ENCODE measurements at places on chromosomes 2 and 18.

- DNase-seq: no peak
These were observed 120.4 kb downstream of the KLHL29 start for GRCh38 chr2:23505218-23505983.

DNA sequence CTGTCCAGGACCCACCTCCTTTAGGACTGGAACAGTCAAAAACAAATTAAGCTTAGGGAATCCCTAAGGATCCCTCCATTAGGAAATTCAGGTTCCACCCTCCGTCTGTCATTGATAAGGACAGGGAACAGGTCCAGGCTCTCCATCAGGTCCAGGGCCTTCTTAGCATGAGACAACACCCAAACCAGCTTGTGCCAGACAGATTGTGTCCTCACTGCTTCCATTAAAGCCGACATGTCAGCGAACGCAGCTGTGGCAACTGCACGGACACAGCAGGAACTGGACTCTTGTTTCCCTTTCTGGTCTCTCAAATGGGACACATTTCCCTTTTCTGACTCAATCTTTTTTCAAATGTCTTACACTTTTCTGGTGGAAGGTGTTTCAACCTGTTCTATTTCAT, 81.4 kb downstream of the BCL11A start:
- DNase-seq: no peak

DNA sequence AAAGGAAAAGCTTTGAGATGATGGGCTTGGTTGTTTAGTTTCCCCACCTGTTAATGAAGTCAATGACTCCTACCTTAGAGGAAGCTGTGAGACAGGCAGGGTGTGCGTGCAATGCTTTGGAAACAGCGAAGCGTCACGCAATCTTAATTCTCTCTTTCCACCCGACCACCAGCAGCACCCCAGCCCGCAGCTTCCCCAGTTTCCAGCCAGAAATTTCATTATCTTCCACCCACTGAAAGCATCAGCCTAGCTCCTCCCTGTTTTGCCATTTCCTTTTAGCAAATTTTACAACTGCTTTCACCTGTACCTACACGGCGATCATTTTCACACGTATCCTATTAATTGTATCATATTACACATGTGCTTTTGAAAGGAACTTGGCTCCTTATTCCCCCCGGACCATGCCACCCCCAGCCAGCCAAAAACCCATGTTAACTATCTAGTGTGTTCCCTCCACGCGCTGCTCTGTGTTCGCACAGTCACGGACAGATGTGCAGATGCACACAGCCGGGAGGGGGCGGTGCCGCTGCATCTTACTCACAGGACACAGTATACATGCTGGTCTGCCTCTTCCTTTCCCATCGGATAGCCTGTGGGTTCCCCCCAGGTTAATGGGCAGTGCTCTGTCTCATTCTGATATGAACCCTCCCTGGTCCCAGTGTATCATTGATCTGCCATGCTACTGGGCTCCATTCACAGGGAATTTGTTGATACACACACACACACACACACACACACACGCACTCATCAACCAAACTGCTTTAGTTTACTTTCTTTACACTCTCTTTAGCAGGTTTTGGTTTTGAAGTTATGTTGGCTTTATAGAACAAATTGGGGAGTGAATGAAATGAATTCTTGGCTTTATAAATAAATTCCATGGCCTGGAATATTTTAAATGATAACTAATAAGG, 22.4 kb downstream of the CYP27C1 start:
- DNase-seq: no peak

GRCh38 chr2:96533292-96534073, 3.1 kb upstream of the ARID5A start:
- DNase-seq: no peak

- DNase-seq: no peak
These were observed 28.5 kb downstream of the MBP start for GRCh38 chr18:77103991-77104531.

DNA sequence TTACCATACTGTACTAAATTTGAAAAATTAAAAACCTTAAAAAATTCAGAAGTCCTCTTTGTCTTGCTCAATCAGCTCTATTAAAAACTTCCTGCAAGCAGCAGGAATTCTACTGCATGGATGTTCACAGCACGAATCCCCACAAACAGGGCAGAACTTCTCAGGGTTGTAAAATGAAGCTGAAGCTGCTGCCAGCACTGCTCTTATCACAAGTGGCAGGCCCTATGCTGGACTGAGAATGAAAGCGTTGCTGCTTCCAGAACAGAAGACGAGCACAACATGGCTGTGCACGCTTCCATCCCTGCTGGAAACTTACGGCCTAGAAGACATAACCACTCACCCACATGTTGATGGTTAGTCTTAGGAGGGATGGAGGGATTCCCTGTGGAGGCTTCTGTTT, 134.0 kb downstream of the RAB3GAP1 start:
- DNase-seq: no peak

- DNase-seq: no peak
These were observed 112.8 kb downstream of the ADCYAP1 start for GRCh38 chr18:1017227-1018058.

DNA sequence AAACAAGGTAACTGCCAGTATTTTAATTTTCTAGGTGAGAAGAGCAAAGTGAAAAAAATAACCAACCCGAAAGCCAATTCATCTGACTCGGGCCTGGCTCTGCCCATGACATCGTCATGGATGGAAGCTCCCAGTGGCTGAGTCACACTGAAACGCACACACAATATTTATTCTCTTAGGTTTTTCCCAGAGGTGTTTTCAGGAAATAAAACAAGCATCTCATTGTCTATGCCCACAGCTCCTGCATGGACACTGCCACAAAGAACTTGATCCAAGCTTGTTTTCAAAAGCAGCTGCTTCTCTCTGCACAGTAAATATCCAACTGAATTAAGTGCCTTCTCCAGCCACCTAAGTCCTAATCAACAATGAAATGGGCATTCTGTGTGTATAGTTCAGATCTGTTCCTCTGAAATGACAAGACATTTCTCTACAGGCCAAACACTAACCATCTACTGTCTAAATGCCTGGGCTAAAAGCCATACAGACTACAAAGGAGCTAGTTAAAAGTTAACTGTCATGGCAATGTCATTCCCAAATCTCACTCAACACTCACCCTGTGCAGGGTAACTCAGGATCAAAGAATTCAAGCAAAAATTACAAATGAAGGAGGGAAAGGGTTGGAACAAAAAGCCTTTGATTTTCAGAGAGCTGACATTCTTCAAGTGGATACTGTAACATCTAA, 62.9 kb downstream of the RPL31 start:
- no peak for DNase-seq

GRCh38 chr2:139631966-139632365, 851.8 kb upstream of the NXPH2 start:
- no peak for DNase-seq

GRCh38 chr2:224038049-224038829, 847 bp downstream of the SERPINE2 start:
- peak; percentile 11 for DNase-seq

- DNase-seq: no peak
These were observed 28.8 kb downstream of the HDAC4 start for GRCh38 chr2:239371726-239372686.

DNA sequence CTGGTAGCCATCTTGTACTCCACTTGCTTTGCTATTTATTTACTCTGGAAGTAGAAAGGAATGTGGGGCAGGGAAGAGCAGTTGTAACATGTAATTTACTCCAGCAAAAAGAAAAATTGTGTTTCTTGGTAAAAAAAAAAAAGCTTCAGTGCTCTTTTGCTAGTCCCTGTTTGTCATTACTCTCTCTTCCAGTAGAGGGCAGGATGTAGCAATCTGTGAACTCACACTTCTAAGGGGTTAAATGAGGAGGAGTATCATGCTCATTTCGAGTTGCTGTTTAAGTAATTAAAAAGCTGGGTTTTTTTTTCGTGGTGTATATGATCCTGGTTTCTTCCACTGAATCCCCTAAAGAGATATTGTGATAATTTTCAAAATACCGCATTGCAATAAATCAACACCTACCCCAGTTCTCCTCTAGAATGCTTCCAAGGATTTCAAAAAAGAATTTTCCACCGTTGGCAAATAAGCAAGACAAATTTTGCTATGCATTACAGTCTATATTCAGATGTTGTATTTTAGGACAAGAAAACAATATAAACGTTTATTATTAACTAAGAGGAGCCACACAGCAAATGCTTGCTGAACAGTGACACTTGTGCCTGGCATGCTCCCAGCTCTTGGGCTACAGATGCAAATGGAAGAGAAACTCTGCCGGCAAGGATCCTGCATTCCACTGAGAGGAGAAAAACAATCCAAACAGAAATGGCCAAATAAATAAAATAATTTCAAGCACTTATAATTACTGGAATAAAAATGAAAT, 261.6 kb downstream of the ASXL3 start:
- no peak for DNase-seq

DNA sequence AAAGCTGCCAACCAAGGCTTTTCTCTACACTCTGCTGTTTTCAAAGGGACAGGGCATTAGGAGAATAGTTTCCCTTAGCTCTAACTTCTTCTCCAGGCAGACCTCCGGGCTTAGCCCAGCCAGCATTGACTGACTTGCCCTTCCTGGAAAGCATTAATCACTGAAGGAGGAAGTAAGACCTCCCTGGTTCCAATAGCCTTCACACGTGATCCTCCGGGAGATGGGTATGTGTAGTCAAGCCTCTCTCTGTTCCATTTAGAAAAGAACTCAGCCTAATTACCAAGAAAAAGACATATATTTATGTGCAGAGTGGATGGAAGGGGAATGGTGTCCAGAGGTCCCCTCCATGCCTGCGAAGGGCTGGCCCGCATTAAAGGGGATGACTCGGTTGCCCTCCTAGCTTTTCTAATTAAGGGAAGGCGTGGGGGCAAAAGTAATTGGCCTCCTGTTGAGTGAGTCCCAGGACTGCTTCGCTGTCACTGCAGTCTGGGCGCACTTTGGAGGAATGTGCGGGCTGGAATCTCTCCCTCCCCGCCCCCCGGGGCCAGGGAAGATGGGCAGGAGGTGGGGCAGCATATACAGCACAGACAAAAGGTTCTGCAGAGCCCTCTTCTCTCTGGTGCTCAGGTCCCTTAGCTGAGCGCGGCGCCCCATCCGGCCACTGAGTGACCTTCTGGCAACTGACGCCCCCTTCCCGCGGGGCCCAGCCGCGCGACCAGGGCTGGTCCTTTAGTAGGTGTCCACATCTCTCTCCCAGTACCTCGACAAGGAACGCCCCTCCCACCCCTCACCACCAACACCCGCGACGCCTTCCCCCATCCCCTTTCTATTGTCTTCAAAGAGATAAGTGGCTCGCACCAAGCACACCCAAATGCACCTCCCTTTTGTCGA, 686.0 kb downstream of the NRXN1 start:
- no peak for DNase-seq

DNA sequence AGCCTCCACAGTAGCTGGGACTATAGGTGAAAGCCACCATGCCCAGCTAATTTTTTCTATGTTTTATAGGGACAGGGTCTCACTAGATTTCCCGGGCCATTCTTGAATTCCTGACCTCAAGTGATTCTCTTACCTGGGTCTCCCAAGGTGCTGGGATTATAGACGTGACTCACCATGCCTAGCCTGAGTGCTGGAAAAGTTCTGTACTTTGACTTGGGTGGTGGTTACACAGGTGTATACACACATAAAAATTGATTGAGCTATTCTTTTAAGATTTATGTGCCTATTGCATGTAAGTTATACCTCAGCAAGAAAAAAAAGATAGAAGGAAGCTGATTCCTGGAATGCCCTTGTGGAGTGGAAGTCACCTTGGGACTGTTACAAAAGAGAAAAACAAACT, 34.8 kb upstream of the KCNF1 start:
- no peak for DNase-seq

DNA sequence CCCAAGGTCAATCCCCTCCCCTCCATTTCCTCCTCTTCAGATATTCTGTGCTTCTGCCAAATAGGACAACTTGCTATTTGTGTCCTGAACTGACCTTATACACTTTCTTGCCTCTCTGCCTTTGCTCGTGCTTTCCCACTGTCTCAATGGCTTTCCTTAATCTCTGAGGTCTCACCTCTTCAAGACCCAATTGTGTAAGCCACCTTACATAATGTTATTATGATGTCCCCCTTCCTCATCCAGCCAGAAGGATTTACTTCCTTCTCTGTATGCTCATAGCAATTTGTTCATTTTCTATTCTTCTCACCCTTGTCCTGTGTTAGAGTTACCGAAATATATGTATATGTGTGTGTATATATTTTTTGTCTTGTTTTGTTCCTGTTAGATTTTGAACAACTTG, 26.9 kb upstream of the DARS1 start:
- no peak for DNase-seq

DNA sequence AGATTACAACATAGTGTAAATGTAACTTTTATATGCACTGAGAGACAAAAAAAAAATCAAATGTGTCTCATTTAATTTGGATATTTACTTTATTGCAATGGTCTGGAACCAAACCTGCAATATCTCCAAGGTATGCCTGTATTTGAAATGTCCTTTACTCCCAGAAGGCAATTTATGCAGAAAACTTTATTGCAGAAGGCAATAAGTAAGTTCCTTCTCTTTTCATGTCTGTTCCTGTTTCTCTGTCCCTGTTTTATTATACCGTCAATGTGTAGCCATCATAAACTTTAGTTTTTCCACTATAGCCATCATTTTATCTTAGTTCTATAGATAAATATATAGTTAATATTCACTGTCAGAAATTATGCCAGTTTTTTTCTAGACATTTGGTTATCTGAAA, 513.1 kb upstream of the FAM98A start:
- DNase-seq: no peak

- DNase-seq: no peak
These were observed 198.4 kb downstream of the BABAM2 start for GRCh38 chr2:28088970-28089369.

DNA sequence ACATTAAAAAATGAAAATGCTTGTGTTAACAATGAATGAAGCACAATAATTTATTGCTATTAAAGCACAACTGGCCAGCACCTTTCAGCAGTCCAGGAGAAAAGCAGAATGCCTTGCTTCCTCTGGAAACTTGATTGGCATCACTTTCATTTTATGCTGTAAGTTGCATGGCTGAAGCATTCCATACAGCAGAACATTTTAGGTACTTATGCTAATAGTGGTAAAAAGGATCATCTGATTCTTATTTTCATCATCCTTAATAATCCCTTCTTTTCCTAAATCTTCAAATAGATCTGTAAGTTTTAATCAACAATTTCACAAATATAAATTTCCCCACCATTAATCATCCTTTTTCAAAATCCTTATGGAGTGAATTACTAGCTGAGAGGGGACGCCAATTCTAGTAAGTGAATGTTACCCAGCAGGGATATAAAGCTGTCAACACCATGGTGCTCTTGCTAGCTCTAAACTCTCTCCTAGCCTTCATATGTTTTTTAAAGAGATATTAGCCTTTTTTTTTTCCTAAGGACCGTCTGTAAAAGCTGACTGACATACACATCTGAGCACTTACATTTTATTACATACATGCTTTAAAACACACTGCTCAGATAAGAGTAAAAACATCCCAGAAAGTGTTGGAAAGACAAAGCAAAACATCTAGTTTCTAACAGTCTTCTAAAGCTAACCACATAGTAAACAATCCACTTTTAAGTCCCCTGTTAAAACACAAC, 5.3 kb downstream of the SATB2 start:
- DNase-seq: no peak

- no peak for DNase-seq
These were observed 78.4 kb upstream of the ZSWIM2 start for GRCh38 chr2:186927185-186927866.

GRCh38 chr18:3873698-3874097, 423.7 kb downstream of the TGIF1 start:
- no peak for DNase-seq
